ENCODE measurements at places on chromosomes 3 and 15. TPM values are rescaled to one million over a fixed set of nuclear protein-coding genes. Genes with fewer than 3 reads are reported as not detected.

The DUOXA2 gene
- 0.06 TPM for polyA plus RNA-seq

DNA sequence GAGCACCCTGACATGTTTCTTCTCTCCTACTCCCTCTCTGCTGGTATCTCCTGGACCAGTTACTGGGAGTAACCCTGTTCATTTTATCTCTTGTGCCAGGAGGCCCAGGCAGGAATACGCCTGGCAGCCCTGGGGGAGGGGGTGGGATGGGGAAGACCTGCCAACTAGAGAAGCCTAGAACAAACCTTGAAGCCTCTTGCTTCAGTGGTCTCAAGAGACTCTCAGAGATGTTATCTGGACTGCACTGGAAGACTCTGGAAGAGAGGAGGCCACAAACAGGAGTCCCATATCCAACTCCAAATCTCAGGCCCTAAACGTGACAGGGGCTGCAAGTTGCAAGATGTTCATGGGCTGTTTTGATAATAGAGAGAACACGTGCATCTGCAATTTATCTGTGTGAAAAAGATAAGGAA lies at the start of gene EPB42:
EPB42 (minus strand) TSS at position 28 of the 413 bp plus-strand sequence. CDS start 193 bp downstream, outside the sequence.
- DNase-seq, result no peak

GRCh38 chr15:79060175-79060574 lies 30.4 kb downstream of the RASGRF1 start:
- DNase-seq, result peak; percentile 30

The PML gene
- polyA plus RNA-seq, result 34.6 TPM

The SLC6A1 gene
- polyA plus RNA-seq, result 0.11 TPM

GRCh38 chr15:66838671-66839239 lies 136.7 kb downstream of the SMAD6 start:
- DNase-seq, result no peak

DNA sequence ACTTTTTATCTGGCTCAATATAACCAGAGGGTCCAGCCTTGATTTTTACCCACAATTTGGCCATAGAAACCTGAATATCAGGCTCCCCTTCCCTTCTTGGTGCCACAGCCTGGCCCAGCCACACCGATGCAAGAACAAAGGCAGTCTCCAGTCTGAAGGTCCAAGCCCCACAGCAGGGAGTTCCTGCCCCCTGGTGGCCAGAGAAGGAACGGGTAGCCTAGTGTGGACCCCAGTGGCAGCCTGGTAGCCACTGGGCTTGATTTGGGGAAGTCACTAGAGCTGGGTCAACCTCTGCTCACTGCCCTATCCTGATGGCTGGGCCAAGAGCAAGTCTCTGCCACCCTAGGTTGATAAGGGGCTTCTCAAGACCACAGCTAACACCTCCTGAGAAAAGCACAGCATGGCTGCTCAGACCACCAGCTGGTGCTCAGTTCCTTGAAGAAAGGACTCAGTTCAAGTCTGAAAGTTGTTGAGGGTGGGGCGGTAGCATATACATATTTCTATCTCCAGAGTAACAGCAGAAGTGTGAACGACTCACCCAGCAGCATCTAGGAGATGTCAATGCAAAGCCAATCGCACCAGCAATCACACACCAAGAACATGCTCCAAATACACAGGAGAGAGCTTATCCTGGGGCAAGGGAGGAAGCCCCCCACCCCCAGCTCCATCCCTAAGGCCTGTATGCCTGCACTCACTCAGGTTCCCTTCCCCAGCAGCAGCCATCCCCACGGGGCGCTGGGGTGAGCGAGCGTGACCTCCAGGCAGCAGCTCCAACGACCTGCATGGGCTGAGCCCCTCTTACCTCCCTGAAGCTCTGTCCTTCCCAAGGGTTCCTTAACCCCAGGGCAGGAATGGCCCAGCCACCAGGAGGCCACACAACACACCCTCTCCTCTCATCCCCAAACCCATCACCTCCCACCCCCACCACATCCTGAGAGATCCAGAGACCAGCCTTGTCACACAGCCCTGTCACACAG lies 7.6 kb downstream of the PFKFB4 start:
- peak; percentile 94 for DNase-seq

- no peak for DNase-seq
These were observed 36.5 kb upstream of the UACA start for GRCh38 chr15:70799667-70800450.

GRCh38 chr3:162269636-162270458 lies 773.2 kb downstream of the OTOL1 start:
- DNase-seq, result no peak

The PTX3 gene
- polyA plus RNA-seq, result 5.7 TPM

GRCh38 chr15:80706161-80706560 lies 11.1 kb downstream of the ABHD17C start:
- DNase-seq, result no peak

The GOLGA6L7 gene
- polyA plus RNA-seq, result not detected

The CX3CR1 gene
- polyA plus RNA-seq, result 0.09 TPM

The STAC gene
- polyA plus RNA-seq, result 0.86 TPM

DNA sequence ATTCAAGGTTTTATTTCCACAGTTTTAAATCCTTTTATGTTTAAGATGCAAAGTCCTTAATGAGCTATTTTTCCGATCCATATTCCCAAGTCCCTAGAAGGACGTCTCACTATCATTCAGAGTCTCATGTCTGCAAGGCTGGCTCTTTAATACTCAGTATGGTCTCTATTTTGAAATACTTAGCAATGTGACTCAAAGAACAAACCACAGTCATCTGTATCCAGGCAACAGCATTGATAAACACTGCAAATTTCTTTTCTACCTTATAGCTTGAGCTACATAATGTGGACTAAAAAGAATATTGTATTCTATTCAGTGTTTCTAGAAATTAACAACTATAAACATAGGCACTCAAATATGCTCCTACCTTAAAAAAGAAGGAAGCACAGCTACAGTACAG lies 588.3 kb upstream of the NAALADL2 start:
- DNase-seq, result no peak

The SCAANT1 gene
- polyA plus RNA-seq, result not detected

- no peak for DNase-seq
These were observed 95.1 kb downstream of the FOXP1 start for GRCh38 chr3:71488391-71488809.

GRCh38 chr3:148269816-148270215 lies 427.9 kb upstream of the AGTR1 start:
- DNase-seq, result no peak

DNA sequence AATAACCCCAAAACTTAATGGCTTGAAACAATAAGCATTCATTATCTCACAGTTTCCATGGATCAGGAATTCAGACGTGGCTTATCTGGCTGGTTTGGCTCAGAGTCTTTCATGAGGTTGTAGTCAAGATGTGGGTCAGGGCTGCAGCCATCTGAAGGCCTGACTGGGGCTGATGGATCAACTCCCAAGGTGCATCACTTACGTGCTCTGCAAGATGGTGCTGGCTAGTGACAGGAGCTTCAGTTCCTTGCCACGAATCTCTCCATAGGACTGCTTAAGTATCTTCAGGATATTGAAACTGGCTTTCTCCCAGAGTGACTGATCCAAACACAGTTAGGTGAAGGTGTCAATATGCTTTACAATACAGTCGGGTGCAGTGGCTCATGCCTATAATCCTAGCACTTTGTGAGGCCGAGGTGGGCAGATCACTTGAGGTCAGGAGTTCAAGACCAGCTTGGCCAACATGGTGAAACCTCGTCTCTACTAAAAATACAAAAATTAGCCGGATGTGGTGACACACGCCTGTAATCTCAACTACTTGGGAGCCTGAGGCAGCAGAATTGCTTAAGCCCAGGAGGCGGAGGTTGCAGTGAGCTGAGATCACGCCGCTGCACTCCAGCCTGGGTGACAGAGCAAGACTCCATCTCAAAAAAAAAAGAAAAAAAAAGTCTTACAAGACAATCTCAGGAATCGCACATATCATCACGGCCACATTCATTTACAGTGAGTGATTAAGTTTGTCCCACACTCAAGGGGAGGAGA lies 28.5 kb upstream of the PTPRG start:
- no peak for DNase-seq

DNA sequence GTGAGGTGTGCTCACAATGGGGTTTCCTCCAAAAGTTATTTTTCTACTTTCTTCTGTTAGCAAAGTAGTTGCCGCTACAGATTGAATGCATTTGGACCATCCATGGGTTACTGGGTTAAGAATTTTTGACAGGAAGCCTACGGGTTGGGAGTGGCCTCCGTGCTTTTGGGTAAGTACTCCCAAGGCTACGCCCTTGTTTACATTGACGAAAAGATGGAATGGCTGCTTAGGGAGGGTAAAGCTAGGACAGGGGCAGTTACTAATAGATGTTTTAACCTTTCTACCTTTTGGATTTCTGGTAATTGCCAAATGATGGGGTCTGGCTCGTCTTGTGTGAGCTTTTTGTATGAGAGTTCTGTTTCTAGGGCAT lies 20.4 kb upstream of the ATG7 start:
- DNase-seq, result no peak

The SETD2 gene
- polyA plus RNA-seq, result 11.3 TPM

DNA sequence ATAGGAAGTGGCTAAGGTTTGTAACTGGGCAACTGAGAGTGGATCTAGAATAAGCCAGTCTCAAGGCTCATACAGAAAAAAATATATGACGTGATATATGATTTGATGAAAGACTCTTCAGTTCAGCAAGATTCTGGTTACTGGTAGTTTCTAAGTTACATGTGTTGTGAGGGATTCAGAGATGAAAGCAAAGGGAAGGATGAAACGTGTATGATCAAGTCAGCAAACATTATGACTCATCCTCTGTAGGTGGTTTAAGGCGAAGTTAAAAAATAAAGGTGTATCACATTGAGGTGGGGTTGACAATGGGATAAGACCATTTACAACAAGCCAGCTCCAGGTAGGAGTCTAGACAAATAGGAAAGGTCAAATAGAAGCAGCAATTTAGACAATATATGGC lies 16.2 kb downstream of the TERC start:
- DNase-seq, result no peak

DNA sequence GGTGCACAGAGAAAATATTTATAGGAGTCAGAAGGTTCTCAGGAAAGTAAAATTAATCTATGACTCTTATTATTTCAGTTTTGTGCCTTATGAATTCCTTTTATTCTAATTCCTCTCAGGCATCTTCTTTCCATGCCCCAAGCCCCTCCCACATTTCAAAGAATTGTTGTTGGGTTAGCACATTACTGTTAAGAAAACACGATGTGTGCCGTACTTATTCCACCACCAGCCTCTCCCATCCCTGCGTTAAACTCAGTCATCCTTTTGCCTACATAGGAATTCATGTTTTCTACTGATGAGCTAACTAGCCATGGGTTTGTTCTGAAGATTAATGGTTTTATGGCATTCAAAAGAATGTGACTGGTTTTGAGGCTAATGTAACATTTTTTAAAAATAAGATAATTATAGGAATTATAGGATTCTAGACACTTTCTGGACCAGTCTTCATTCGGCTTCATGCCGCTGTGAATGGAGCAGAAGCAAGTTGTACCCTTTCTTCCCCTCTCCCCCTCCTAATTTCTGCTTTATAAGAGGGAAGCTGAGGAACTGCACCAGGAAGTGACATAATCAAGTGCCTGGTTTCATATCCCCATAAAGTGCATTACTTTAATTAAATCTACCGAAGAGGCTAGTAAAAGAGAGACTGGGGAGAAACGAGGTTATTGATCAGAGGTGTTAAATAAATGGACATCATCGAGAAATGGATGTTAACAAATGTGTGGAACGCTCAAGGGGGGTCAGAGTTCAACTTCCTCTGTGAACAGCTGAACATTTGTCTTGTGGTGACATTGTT lies 12.3 kb upstream of the MB21D2 start:
- DNase-seq, result no peak

The TMEM108 gene
- polyA plus RNA-seq, result 0.49 TPM

- DNase-seq, result no peak
These were observed 78.1 kb downstream of the ATP10A start for GRCh38 chr15:25784876-25785640.

GRCh38 chr15:42100021-42100800 lies 5.8 kb upstream of the PLA2G4D start:
- peak; percentile 73 for DNase-seq

The ANKUB1 gene
- not detected for polyA plus RNA-seq

GRCh38 chr15:86849558-86850285 lies 770.1 kb downstream of the AGBL1 start:
- DNase-seq, result no peak

DNA sequence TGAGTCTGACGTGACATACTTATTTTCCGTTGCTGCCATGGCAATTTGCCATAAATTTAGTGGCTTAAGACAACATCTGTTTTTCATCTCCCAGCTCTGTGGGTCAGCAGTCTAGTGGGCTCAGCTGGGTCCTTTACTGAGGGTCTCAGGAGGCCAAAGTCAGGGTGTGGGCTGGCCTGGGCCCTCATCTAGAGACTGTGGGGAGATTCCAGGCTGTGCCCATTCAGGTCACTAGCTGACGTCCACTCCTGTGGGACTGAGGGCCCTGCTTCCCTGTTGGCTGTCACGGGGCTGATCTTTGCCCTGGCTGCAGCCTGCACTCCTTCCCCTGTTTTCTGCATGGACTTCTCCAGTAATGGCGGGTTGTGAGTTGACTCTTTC lies 19.1 kb downstream of the FGD5 start:
- no peak for DNase-seq

DNA sequence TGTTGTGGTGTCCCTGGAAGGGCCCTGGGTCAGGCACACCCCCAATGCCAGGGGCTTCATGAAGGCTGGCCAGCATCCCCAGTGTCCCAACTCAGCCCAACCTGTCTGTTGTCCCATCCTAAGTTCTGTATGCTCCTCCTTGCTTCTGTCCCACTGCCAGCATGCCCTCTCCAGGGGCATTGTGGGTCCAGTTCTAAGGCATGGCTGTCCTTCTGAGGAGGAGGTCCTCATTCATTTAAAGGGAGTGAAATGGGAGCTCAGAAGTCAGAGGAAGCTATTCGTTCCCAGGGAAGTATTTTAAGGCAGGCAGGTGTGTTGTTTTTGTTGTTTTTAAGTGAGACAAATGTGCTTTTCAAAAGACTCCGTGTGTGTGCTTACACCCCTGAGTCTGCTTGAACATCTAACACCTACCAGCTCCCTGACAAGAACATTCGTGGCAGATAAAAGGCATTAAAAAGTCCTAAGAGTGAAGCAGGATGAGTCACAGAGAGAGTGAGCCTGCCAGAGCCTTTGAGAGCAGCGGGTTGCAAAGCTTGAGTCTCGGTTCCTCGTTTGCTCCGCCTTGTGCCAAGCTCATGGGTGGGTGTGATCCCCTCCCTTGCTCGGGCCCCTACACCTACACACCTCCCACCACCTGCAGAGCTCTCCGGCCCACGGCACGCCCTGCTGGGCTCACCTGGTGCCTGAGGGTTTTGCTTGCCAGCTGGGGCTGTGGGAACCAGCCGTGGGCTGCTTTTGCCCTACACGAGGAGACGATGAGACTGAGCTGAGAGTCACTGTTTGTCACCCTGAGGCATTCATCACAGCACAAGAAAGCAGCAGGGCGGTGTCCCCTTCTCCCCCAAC lies 183.4 kb upstream of the TOPAZ1 start:
- DNase-seq, result peak; percentile 90

The CHRM5 gene
- 0.03 TPM for polyA plus RNA-seq

The TM4SF1 gene
- polyA plus RNA-seq, result 56.8 TPM

The LRRC34 gene
- 1.9 TPM for polyA plus RNA-seq

The ATP13A5 gene
- polyA plus RNA-seq, result not detected

GRCh38 chr3:195020921-195021320 lies 250.0 kb downstream of the XXYLT1 start:
- no peak for DNase-seq

- no peak for DNase-seq
These were observed 47.1 kb upstream of the MAPKBP1 start for GRCh38 chr15:41727143-41727542.

- no peak for DNase-seq
These were observed 460.1 kb downstream of the CNTN4 start for GRCh38 chr3:2558796-2559195.

Data from spleen (tissue), 13 donors.